ENCODE measurements at places on chromosomes 3 and 15.

- DNase-seq: no peak
Measured at GRCh38 chr3:149150436-149150835, 21.0 kb downstream of the HPS3 start.

DNA sequence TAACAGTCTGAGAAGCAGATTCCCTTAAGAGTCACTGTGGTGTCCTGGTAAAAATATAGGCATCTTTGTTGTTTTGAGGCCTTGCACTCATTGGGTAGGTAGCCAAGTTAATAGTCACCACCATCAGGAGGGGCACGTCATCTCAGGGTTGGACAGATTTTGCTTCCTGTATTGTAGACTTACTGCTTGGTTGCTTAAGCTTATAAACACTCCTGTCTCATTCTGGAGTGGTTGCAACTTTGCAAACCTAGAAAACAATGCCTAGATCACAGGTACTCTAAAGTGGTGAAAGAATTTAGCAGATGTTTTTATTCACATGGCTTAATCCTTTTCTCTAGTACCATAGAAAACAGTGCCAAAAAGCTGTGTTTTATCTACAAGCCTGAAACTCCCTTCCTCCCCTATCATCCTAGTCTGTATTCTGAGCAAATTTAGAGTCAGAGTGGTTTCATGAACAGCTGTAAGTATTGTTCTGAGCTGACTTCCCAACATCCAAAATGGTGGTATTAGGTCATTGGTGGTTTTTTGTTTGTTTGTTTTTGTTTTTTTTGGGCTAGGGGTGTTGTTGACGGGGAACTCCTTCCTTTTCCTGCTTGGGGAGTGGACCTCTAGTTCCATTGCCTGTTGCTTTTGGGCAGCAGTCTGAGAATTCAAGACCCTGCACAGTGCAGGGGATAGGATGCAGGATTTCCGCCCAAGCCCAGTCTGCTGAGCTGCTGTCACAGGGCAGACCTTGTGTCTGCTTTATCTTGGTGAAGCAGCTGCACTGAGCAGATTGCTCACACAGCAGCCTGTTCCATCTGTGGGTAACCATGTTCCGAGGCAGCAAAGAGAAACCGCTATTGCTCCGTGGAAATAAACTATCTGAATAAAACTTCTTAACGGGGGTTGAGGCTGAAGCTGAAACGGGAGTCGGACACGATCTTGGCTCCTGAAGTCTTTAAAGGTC lies 202.0 kb downstream of the AKAP13 start:
- no peak for DNase-seq

- DNase-seq: no peak
Measured at GRCh38 chr15:58293622-58294550, 137.9 kb upstream of the LIPC start.

GRCh38 chr3:157077565-157077991 lies 82.4 kb downstream of the CCNL1 start:
- no peak for DNase-seq

GRCh38 chr15:28885630-28886430 lies at the start of gene APBA2:
APBA2 (plus strand) TSS chr15:28885974; CDS start chr15:29053885, 167,911 bp downstream.
- no peak for DNase-seq

DNA sequence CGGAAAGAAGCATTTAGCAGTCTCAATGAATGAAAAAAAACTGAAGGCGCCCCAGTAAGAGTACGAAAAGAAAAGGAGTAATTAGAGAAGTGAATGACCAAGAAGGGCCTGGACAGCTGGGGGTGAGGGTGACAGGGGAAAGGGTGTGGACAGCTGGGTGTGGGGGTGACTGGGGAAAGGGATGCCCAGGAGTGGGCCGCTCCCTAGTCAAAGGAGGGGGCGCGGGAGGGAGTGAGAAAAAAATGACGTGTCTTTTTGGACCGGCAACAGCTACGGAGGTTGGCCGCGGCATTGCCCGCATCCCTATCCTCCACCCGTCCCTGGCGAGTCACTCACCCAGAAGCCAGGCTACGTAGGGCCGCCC lies 274 bp upstream of the ZCWPW2 start:
- no peak for DNase-seq

- DNase-seq: no peak
Measured at GRCh38 chr3:43073116-43073835, 32.6 kb downstream of the POMGNT2 start.

- no peak for DNase-seq
Measured at GRCh38 chr3:143594206-143594605, 254.1 kb downstream of the SLC9A9 start.

DNA sequence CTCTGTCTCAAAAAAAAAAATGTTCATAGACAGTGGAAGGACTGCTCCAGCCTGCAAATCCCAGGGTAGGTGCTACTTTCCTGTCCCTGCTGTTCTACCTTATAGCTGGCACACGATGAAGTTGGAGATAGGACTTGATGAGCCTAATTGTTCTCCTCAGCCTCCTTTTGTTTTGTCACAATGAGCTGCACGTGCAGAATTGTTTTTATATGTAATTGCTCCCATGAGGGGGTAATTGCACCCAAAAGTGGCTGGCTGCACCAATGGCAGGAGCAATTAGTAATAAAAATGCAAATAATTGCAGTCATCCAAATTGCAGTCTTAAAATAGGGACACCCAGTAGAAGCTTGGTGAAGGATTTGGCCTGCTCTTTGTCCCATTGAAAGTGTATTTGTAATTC lies 63.0 kb upstream of the PFN2 start:
- DNase-seq: no peak

DNA sequence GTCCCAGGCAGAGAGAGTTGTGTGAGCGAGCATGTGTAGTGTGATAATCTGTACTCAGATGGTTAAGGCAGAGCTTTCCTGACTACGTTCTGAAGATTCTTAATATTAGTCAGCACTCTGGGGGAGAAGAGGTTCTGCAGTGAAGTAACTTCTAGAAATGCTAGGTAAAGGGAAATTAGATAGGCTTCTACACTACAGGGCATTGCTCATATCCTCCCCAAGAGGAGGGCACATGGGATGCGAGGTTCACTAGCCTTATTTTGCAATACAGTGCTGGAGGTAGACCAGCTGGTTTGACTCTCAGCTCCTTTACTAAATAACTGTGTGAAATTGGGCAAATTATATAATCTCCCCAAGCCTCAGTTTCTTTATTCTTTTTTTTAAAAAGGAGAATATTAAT lies 300.3 kb upstream of the PDZRN3 start:
- DNase-seq: no peak

GRCh38 chr3:154176036-154176435 lies 54.8 kb downstream of the ARHGEF26 start:
- no peak for DNase-seq

- no peak for DNase-seq
Measured at GRCh38 chr15:68821841-68822381, 1.2 kb upstream of the ANP32A start.

DNA sequence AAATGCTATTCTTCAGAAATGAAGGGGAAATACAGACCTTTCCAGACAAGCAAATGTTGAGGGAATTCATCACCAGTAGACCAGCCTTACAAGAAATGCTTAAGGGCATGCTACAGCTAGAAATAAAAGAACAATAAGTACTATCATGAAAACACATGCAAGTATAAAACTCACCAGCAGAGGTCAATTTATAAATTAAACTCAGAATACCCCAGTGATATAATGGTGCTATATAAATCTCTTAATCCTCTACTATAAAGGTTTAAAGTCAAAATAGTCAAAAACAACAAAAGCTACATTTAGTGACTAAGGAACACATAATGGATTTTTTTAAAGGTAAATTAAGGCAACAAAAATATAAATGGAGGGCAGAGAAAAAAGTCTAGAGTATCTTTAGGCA lies 142.5 kb downstream of the CPNE4 start:
- no peak for DNase-seq

GRCh38 chr3:150300388-150300787 lies 107.7 kb upstream of the TSC22D2 start:
- DNase-seq: no peak

GRCh38 chr3:42683875-42684598 lies 1.3 kb upstream of the KLHL40 start:
- DNase-seq: peak; percentile 64

GRCh38 chr15:41972253-41973242 lies at the start of gene EHD4:
EHD4 (minus strand) TSS chr15:41972557; CDS start chr15:41972494, 63 bp downstream.
- DNase-seq: peak; percentile 98

GRCh38 chr15:99424978-99425656 lies 140.7 kb upstream of the MEF2A start:
- DNase-seq: peak; percentile 31

DNA sequence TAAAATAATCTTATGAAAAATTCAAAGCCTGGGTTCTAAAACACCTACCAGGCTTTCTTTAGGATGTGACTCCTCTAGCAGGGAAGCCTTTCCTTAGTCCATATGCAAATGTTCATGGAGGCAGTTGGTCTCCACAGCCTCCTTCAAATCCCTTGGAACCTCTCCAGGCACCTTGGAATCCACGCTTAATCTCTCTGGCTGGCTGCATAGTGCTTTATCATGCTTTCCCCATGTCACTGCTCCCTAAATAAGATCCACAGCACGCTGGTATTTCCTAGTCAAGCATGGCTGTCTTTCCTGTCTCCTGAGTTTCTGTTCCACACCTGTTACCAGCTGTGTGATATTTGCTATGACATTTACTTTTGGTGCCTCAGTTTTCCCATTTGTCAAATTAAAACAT lies 71.3 kb downstream of the CLSTN2 start:
- DNase-seq: no peak

- no peak for DNase-seq
Measured at GRCh38 chr3:11020764-11021163, 28.2 kb downstream of the SLC6A1 start.

DNA sequence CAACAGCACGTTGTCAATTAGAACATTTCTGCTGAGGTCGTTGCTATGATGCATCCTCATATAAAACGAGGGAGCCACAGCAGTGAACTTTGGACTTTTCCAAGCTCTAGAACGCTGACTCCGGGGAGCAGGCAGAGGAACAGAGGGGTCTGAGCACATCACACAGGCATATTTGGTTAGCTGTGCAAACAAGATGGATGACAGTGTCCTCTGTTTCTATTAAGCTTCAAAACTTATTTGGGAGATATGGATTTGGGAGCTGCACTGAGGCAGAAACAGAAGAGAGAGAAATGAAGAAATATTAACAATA lies 278.0 kb upstream of the TBL1XR1 start:
- no peak for DNase-seq

DNA sequence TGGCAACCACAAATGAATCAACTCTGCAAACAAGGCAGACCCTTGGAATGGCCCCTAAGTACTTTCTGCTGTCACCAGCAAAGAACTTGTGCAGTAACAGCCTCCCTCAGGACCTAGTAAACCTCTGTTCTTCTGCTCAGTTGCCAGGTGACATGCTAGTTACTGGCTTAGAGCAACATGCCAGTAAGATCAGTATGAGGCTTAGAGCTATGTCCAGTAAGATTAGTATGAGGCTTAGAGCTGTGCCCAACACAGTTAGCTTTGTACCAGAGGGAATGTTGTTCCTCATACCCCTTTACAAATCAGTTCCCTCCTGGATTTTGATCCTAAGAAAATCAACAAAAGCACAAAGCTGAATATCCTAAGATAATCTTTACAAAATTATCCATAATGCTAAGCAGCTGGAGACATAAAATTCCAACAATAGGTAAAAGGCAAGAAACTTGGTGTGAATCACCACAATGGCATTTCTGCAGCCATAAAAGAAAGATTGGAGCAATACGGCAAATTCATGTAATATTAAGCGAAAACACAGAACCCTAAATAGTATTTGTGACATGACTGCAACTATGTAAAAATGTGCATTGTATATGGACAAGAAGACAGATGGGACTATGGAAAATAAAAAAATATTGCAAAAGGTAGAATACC lies 107.3 kb upstream of the LPP start:
- DNase-seq: no peak

GRCh38 chr15:60005352-60006202 lies 1.5 kb downstream of the FOXB1 start:
- no peak for DNase-seq

GRCh38 chr15:38708672-38709180 lies 144.1 kb upstream of the RASGRP1 start:
- no peak for DNase-seq

GRCh38 chr3:194129581-194130133 lies 6.3 kb upstream of the HES1 start:
- DNase-seq: no peak

DNA sequence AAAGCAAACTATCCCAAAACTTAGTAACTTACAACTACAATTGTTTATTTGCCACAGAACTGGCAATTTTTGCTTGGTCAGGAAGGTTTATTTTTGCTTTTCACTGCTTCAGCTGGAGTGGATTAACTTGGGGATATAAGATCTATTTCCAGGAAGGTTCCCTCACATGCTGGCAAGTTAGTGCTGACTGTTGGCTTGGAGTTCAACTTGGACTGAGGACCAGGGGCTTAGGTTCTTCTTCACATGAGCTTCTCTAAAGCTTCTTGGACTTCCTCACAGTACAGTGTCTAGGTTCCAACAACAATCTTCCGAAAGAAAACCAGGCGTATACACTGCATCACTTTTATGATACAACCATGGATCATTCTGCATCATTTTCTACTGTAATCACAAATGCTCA lies 264.4 kb downstream of the CHL1 start:
- no peak for DNase-seq

DNA sequence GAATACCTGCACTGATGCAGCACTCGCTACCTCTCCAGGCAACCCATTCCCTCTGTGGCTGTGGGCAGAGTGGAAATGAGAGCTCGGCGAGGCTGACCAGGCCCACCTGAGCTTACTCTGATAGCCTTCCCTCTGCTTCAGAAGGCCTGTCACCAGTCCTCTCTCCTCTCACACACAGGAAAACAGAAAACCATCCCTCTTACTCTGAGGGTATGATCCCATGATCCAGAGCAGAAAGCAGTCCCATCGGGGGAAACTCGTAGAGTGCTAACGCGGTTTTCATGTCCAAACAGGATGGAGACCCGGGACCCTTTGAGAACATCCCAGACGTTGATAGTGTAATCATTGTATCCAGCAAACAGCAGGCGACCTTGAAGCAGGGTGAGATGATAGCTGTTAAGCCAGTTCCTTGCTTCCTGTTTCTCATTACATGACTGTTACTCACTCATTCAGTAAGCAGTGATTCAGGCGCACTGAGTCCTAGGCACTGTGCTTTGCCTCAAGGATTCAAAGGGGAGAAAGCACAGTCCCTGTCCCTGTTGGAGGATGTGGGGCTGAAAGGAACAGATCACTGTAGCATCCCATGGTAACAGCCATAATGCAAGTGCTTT lies 11.8 kb upstream of the BCL2L10 start:
- DNase-seq: no peak

GRCh38 chr15:66820481-66821176 lies 118.6 kb downstream of the SMAD6 start:
- no peak for DNase-seq

DNA sequence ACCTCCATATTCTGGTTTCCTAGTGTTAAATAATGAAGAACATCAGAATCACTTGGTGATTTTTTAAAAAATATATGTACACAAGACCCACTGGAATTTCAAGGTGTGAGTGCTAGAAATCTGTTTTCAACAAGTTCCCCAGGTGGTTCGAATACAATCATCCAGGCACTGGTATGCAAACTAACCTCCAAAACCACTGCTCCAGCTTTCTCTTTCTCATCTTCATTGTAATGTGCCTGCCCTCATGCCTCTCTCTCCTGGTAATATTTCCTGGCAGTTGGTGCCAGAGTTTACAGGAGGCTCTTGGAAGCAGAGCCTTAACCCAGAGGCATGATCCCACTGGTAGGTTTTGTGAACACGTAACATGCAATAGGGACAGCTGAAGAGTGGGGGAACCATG lies 163.1 kb upstream of the MANF start:
- DNase-seq: no peak

GRCh38 chr3:115082260-115082659 lies 64.8 kb downstream of the ZBTB20 start:
- no peak for DNase-seq

GRCh38 chr3:129974833-129975704 lies 549 bp downstream of the TRH start:
- no peak for DNase-seq
